Ovary (tissue), 10 donors: ENCODE measurements at places on chromosomes 1 and 21. TPM values are rescaled to one million over a fixed set of nuclear protein-coding genes. Genes with fewer than 3 reads are reported as not detected.

- no peak overlapping the region for H3K4me3 ChIP-seq
- H3K27ac ChIP-seq = no peak overlapping the region
- DNase-seq = no peak
- no peaks in the 10 kb centered on the region for H3K36me3 ChIP-seq
- H3K4me1 ChIP-seq = no peaks in the 10 kb centered on the region
Observed at GRCh38 chr1:90989990-90990389, 31.8 kb downstream of the ZNF644 start.

DNA sequence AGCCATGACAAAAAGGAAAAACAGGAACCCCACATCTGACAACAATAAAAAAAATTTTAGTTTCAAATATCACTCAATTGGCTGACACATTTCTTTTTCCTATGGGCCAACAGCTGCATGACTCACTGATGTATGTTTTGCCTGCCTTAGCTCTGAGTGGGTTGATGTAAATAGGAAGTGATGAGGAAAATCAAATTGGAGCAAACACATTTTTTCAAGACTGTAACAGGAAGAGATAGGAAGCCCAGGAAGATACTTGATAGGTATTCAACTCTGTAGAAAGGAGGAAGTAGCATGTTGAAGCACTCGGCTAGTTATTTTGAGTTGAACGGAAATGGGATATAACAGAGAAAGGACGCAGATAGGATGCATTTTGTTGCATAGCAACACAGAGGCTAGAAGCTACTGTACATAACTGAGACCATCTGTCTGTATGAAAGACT, 168.0 kb upstream of the NR5A2 start:
- H3K36me3 ChIP-seq = no peaks in the 10 kb centered on the region
- H3K4me3 ChIP-seq = no peak overlapping the region
- no peaks in the 10 kb centered on the region for H3K27me3 ChIP-seq
- no peaks in the 10 kb centered on the region for H3K4me1 ChIP-seq
- DNase-seq = no peak

GRCh38 chr1:182628657-182629056, 24.5 kb upstream of the RGS16 start:
- H3K4me3 ChIP-seq = no peak overlapping the region
- no peaks in the 10 kb centered on the region for H3K4me1 ChIP-seq
- no peaks in the 10 kb centered on the region for H3K27me3 ChIP-seq
- DNase-seq = no peak
- no peak overlapping the region for H3K27ac ChIP-seq

GRCh38 chr21:34630536-34631143, 15.7 kb upstream of the RCAN1 start:
- H3K4me1 ChIP-seq = no peaks in the 10 kb centered on the region
- DNase-seq = no peak
- no peak overlapping the region for H3K4me3 ChIP-seq
- H3K27me3 ChIP-seq = no peaks in the 10 kb centered on the region

DNA sequence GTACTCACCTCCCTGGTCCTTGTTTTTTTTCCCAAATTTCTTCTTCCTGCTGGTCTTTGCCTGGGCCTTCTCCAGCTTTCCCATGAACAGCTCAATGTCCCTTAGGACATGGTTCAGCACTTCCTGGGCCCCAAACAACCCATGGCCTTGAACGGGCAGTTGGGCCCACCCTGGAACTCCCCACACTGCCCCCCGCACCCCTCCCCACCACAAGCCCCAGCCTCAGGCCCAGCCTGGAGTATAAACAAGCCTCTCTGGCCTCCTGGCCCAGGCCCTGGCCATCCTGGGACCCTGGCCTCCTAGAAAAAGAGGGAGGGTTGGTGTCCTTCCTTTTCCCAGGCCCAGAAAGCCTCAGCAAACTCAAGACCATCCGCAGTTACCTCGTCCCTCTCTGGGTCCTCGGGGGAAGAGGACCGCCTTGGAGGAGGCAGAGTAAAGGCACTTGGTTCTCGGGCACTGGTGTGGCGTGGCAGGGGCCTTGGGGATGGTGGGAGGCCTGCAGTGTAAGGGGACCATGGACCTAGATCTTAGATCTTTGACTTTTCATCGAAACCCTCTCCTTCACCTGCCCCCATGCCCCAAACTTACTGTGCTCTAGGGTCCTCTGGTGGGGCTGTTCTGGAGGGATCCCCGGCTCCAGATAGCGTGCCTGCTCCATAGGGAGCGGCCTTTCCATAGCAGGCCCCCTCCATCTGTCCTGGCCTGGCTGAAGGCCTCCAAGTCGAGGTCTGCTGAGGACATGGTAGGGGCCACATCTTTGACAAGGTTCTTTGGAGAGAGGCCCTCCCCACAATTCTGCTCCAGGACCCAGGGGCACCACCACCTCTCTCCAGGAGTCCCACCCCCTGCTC, 5.6 kb downstream of the EPS8L3 start:
- H3K27ac ChIP-seq = peak overlapping the region; percentile 70
- H3K4me1 ChIP-seq = peaks cover 20% of the 10 kb centered on the region
- no peak overlapping the region for H3K4me3 ChIP-seq
- H3K36me3 ChIP-seq = no peaks in the 10 kb centered on the region
- no peaks in the 10 kb centered on the region for H3K27me3 ChIP-seq

DNA sequence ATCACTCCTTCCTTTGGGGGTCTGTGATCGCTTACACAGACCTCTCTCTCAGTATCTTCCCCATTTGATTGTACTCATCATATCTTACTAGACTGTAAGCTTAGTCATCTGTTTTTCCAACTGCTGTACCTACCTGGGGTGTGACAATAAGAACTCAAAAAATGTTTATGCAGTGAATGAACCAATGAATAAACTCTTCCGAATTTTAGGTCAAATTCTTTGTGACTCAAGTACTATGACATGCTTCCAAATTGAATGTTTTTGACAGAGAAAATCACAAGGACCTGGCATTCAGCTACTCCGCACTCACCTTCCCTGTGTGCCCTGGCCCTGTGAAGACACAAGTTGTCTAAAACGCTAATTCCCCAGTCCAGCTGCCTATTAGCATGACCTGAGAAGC, 42.1 kb downstream of the TMCO4 start:
- no peak overlapping the region for H3K4me3 ChIP-seq
- no peaks in the 10 kb centered on the region for H3K36me3 ChIP-seq
- no peak for DNase-seq
- no peaks in the 10 kb centered on the region for H3K4me1 ChIP-seq
- no peak overlapping the region for H3K27ac ChIP-seq
- H3K27me3 ChIP-seq = no peaks in the 10 kb centered on the region

- DNase-seq = no peak
- H3K4me3 ChIP-seq = no peak overlapping the region
- peaks cover 3% of the 10 kb centered on the region for H3K4me1 ChIP-seq
- no peaks in the 10 kb centered on the region for H3K27me3 ChIP-seq
- no peak overlapping the region for H3K27ac ChIP-seq
Observed at GRCh38 chr21:15221799-15222386, 157.1 kb upstream of the NRIP1 start.

- DNase-seq = no peak
- H3K27me3 ChIP-seq = no peaks in the 10 kb centered on the region
- H3K4me1 ChIP-seq = no peaks in the 10 kb centered on the region
Observed at GRCh38 chr1:16064536-16065268, 8.7 kb downstream of the FAM131C start.

Gene LHX4
- total RNA-seq = not detected

DNA sequence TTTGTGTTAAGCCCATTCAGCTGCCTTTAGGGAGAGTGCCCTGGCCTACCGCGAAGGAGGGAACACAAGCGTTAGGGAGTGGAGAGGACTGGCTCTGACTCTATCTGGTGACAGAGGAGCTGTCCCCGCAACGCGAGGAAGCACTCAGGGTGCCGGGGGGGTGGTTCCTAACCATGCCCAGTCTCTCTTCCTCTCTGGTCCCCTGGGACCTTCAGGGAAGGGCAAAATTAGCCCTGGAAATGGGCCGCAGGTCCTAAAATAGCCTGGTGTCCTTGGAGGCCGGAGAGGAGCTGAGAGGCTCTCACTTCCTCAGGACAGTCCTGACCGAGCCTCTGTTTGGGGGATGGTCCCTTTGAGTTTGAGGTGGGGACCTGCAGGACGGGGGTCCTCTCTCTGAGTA, 5.8 kb downstream of the SLC45A1 start:
- H3K4me1 ChIP-seq = no peaks in the 10 kb centered on the region
- H3K4me3 ChIP-seq = no peak overlapping the region
- DNase-seq = peak; percentile 41
- no peaks in the 10 kb centered on the region for H3K27me3 ChIP-seq
- no peak overlapping the region for H3K27ac ChIP-seq

GRCh38 chr1:100713626-100714025, 5.9 kb upstream of the VCAM1 start:
- H3K4me3 ChIP-seq = no peak overlapping the region
- H3K27ac ChIP-seq = no peak overlapping the region
- H3K4me1 ChIP-seq = peaks cover 14% of the 10 kb centered on the region

DNA sequence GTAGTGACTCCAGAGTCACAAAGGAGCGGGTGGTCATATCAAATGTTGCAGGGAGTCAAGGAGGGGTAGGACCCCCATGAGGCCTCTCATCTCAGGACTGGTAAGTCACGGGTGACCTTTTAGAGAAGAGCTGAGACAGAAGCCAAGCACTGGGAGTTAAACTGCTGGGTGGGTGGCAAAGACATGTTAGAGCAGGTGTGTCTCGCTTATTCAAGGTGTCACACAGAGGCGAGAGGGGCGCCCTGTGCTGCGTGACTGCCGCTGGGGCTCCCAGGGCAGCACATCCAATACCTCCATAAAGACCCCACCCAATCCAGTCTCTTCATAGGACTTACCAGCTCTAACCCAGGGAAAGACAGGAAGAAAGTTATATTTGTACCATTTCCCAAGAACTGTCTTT, 15.2 kb downstream of the CASQ2 start:
- no peak overlapping the region for H3K4me3 ChIP-seq
- no peak overlapping the region for H3K27ac ChIP-seq
- no peak for DNase-seq
- no peaks in the 10 kb centered on the region for H3K36me3 ChIP-seq

GRCh38 chr1:207313131-207313530, 8.3 kb upstream of the CD55 start:
- peaks cover 9% of the 10 kb centered on the region for H3K4me1 ChIP-seq
- no peak overlapping the region for H3K4me3 ChIP-seq
- no peak for DNase-seq
- H3K27me3 ChIP-seq = no peaks in the 10 kb centered on the region

DNA sequence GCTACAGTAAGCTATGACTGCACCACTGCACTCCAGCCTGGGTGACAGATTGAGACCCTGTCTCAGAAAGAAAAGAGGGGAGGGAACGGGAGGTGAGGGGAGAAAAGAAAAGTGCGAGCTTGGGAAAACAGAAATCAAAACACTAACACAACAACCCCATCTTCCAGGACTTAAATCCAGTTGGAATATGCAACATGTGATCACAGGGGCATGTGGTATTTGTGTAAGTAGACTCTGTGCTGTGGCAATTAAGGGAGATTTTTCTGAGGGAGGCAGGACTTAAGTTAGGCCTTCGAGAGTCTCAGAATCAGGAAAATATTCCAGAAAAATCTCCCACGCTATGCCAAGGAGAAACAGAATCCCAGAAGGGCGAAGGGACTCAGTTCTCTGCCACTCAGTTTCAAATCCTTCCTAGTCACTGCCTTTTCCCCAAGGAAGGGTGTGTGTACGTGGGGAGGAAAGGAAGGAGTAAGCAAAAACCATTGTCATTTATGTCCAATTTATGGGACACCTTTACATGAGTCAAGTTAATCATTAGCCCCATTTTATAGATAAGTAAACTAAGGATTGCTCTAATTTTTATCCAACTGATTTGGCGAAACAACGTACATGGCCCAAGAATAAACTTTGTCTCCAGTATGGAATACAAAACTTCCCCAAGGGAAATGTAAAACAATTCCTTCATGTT, 12.3 kb downstream of the ID3 start:
- H3K4me3 ChIP-seq = no peak overlapping the region
- peaks cover 3% of the 10 kb centered on the region for H3K4me1 ChIP-seq
- no peaks in the 10 kb centered on the region for H3K36me3 ChIP-seq
- DNase-seq = no peak
- H3K27ac ChIP-seq = no peak overlapping the region
- H3K27me3 ChIP-seq = no peaks in the 10 kb centered on the region

GRCh38 chr1:210344706-210345105, 16.0 kb downstream of the HHAT start:
- no peaks in the 10 kb centered on the region for H3K4me1 ChIP-seq
- no peak for DNase-seq
- H3K27me3 ChIP-seq = no peaks in the 10 kb centered on the region
- no peak overlapping the region for H3K27ac ChIP-seq

DNA sequence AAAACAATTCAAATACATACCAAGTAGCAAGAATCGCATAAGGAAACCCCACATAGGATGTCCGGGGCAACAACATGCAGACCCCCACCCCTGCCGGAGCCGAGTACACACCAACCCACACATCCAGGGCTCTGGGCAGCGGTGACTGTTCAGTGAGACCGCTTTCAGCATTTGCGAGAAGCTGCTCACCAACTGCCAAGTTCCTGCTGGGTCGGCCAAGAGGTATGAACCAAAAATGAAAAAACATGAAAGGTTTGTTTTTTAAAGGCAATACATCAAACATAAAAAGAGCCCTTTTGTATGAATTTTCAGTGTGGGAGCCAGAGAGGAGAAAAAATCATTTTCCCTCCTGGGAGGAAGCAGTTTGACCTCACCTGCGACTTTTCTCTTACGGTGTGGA, 92.3 kb downstream of the SIM2 start:
- no peaks in the 10 kb centered on the region for H3K36me3 ChIP-seq
- no peak for DNase-seq
- H3K27me3 ChIP-seq = no peaks in the 10 kb centered on the region
- no peak overlapping the region for H3K4me3 ChIP-seq
- no peak overlapping the region for H3K27ac ChIP-seq
- no peaks in the 10 kb centered on the region for H3K4me1 ChIP-seq

DNA sequence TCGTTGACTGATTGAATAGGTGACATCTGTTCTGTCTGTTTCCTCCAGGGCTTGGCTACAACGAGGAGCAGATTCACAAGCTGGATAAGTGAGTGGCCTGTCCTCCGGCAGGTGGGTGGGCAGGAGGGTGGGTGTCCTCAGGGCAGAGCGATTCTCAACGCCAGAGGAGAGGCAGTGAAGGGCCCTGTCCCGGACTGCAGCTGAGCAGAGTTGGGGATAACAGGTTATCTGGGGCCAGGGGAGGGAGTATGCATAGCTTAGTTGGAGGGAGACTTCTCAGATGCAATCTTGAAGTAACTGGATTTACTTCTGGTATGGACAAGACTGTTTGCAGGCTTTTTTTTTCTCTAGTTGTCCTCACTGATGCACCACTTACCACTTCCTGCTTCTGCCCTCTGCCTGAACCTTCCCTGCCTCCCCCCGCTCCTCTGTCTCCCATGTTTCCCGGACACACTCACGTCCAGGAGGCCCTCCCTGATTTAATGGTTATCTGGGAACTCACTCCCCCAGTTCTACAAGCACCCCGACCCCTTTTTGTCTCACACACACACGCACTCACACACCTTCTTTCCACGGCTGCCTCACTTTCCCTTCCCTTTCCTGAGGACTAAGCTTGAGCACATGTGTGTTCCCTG, 16.4 kb upstream of the RASSF5 start:
- H3K4me1 ChIP-seq = no peaks in the 10 kb centered on the region
- H3K27me3 ChIP-seq = no peaks in the 10 kb centered on the region
- no peaks in the 10 kb centered on the region for H3K36me3 ChIP-seq
- H3K4me3 ChIP-seq = no peak overlapping the region
- no peak for DNase-seq

- H3K27me3 ChIP-seq = no peaks in the 10 kb centered on the region
- no peaks in the 10 kb centered on the region for H3K4me1 ChIP-seq
- no peaks in the 10 kb centered on the region for H3K36me3 ChIP-seq
- H3K4me3 ChIP-seq = no peak overlapping the region
- DNase-seq = no peak
- no peak overlapping the region for H3K27ac ChIP-seq
Observed at GRCh38 chr1:216836316-216836715, 113.1 kb upstream of the ESRRG start.

Gene CHRM3
- 35.7 TPM for total RNA-seq

GRCh38 chr1:59880735-59881134, 45.8 kb downstream of the CYP2J2 start:
- DNase-seq = no peak
- no peaks in the 10 kb centered on the region for H3K36me3 ChIP-seq
- H3K4me1 ChIP-seq = no peaks in the 10 kb centered on the region
- no peak overlapping the region for H3K4me3 ChIP-seq
